ENCODE measurements at places on chromosomes 16 and 17. TPM values are rescaled to one million over a fixed set of nuclear protein-coding genes. Genes with fewer than 3 reads are reported as not detected.

The LPO gene
- total RNA-seq: not detected

The TAT gene
- total RNA-seq: 0.16 TPM

The DPEP3 gene
- total RNA-seq: not detected

The TOX3 gene
- total RNA-seq: not detected

The CEP295NL gene
- total RNA-seq: 6.2 TPM

The KRTAP1-5 gene
- total RNA-seq: 1.5 TPM

The CYBA gene
- total RNA-seq: 228 TPM

The MMP2 gene
- 1,404 TPM for total RNA-seq

The SULT1A1 gene
- 0.61 TPM for total RNA-seq

The GJD3 gene
- total RNA-seq: 7.6 TPM

The SLC5A2 gene
- not detected for total RNA-seq

The HS3ST3A1 gene
- 40.1 TPM for total RNA-seq

The TMEM11 gene
- 23.4 TPM for total RNA-seq

The RBFOX1 gene
- not detected for total RNA-seq

The GPATCH8 gene
- total RNA-seq: 48.2 TPM

The KRTAP2-3 gene
- not detected for total RNA-seq

The DHRS11 gene
- 2.7 TPM for total RNA-seq

The MFAP4 gene
- 97.8 TPM for total RNA-seq

The SPAG7 gene
- total RNA-seq: 30.2 TPM

The ABCA10 gene
- total RNA-seq: 5.0 TPM

The CCDC40 gene
- 3.5 TPM for total RNA-seq

The G6PC1 gene
- not detected for total RNA-seq

The CDH11 gene
- total RNA-seq: 887 TPM

The CBFA2T3 gene
- 0.16 TPM for total RNA-seq

The TMC5 gene
- not detected for total RNA-seq

The CENPN gene
- 11.1 TPM for total RNA-seq

The IRX5 gene
- 7.4 TPM for total RNA-seq

The TBC1D3G gene
- total RNA-seq: not detected

The GUCY2D gene
- total RNA-seq: not detected

The TMEM88 gene
- total RNA-seq: 0.24 TPM

The SULT1A2 gene
- total RNA-seq: not detected

The TLCD3A gene
- total RNA-seq: 26.6 TPM

The UTS2R gene
- not detected for total RNA-seq

The PERCC1 gene
- not detected for total RNA-seq

The TEX19 gene
- total RNA-seq: not detected

The ADAMTS18 gene
- not detected for total RNA-seq

The PRDM7 gene
- total RNA-seq: not detected

The FBXW10B gene
- 6.7 TPM for total RNA-seq

The NACA2 gene
- total RNA-seq: not detected
